ENCODE measurements at places on chromosomes 13 and 19. TPM values are rescaled to one million over a fixed set of nuclear protein-coding genes. Genes with fewer than 3 reads are reported as not detected.

Gene ATP12A
- total RNA-seq, result under 0.01 TPM

Gene TBXA2R
- total RNA-seq, result 0.52 TPM

Gene KCNC3
- total RNA-seq, result 6.3 TPM

DNA sequence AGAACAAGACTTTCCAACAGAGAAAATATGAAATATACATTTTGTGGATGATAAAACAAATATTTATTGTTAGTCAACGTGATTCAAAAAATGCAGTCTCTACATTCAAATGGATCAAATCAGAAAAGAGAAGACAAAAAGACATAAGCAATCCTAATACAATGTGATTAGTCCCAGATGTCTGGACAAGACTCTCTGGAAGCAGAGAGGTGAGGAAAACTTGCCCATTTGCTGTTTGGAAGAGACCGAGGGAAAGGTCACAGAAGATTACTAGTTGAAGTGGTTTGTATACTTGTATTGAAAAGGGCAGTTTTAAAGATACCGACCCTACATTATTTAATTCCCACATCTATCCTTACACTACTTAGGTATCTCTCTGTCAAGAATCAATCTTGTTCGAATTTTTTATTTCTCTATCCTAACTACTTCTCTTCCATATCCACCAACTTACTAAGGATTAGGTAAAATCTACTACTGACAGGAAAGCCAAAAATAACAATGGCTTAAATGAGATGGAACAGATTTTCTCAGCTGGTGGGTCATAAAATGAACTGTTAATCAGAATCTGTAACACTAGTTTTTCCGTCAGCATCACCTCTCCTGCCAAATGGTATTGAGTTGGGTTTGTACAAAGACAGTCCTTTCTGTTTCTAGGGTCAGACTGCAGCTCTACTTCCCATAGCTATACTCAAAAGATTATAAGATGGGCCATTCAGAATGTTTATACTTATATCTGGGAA is 497.1 kb downstream of the DCT start:
- no peak for DNase-seq
- H3K27ac ChIP-seq, result no peak overlapping the region
- no peaks in the 10 kb centered on the region for H3K36me3 ChIP-seq
- H3K4me1 ChIP-seq, result no peaks in the 10 kb centered on the region
- no peaks in the 10 kb centered on the region for H3K27me3 ChIP-seq

GRCh38 chr19:19319732-19320360 is 463 bp downstream of the SUGP1 start:
- H3K4me1 ChIP-seq, result peaks cover 32% of the 10 kb centered on the region
- peak overlapping the region; percentile 90 for H3K27ac ChIP-seq
- H3K27me3 ChIP-seq, result no peaks in the 10 kb centered on the region
- peaks cover 6% of the 10 kb centered on the region for H3K36me3 ChIP-seq
- DNase-seq, result no peak
- peak overlapping the region; percentile 96 for H3K4me3 ChIP-seq

DNA sequence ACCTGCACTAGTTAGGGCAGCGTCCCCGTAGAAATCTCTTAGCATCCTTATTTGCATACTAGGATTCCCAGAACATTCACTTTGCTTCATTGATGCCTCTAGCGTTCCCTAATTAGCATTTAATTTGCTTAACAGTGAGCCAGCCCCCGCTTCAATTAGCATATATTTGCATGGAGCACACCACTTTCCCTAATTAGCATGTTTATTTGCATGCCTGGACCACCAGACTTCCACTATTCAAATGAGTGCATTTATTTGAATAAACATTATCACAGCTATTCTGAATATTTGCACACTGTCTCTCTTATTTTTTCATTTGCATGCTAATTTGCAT is 69.6 kb downstream of the RYR1 start:
- no peaks in the 10 kb centered on the region for H3K4me1 ChIP-seq
- DNase-seq, result no peak
- no peak overlapping the region for H3K27ac ChIP-seq
- H3K27me3 ChIP-seq, result no peaks in the 10 kb centered on the region
- H3K4me3 ChIP-seq, result no peak overlapping the region
- no peaks in the 10 kb centered on the region for H3K36me3 ChIP-seq

DNA sequence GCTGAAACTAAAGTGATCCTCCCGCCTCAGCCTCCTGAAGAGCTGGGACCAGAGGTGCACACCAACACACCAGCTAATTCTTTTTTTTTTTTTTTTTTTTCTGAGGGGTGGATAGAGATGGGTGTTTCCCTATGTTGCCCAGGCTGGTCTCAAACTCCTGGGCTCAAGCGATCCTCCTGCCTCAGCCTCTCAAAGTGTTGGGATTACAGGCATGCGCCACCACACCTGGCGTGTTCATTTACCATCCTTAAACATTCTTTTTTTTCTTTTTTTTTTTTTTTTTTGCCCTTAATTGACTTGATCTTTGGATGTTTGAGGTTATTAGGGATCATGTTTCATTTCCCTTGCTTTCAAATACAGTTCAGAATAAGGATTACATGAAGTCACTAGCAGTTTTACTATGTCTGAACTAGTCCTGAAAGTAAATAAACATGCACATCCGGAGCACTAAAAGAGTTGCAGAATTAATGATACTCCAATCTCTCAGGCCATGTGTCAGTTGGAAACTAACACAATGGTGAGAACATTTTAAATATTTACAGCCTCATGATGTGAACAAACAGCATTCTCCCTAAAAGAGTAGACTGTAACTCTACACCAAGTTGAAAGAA is 10.2 kb downstream of the UTP14C start:
- no peak overlapping the region for H3K27ac ChIP-seq
- no peak overlapping the region for H3K4me3 ChIP-seq
- no peak for DNase-seq
- no peaks in the 10 kb centered on the region for H3K36me3 ChIP-seq
- peaks cover 9% of the 10 kb centered on the region for H3K4me1 ChIP-seq

DNA sequence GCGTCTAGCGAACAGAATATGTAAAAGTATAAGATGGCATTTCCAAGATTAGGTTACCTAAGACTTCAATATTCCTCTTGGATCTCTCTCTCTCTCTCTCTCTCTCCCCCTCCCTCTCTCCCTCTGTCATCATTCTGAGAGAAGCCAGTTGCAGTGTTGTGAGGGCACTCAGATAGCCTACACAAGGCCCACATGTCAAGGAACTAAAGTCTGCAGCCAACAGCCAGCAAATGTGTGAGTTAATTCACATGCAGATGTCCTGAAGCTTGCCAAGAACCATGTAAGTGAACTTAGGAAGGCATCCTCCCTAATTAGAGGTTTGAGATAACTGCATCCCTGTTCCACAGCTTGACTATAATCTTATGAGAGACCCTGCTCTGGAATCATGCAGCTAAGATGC is 822.9 kb upstream of the PRR20A start:
- no peak overlapping the region for H3K27ac ChIP-seq
- no peak for DNase-seq
- no peaks in the 10 kb centered on the region for H3K27me3 ChIP-seq
- H3K4me1 ChIP-seq, result no peaks in the 10 kb centered on the region

GRCh38 chr13:66805657-66806056 is 424.5 kb downstream of the PCDH9 start:
- H3K27me3 ChIP-seq, result no peaks in the 10 kb centered on the region
- no peak overlapping the region for H3K27ac ChIP-seq
- H3K36me3 ChIP-seq, result no peaks in the 10 kb centered on the region
- H3K4me3 ChIP-seq, result no peak overlapping the region

- H3K27ac ChIP-seq, result no peak overlapping the region
- DNase-seq, result no peak
- no peaks in the 10 kb centered on the region for H3K27me3 ChIP-seq
- peaks cover 11% of the 10 kb centered on the region for H3K4me1 ChIP-seq
- H3K4me3 ChIP-seq, result no peak overlapping the region
- H3K36me3 ChIP-seq, result no peaks in the 10 kb centered on the region
Measured at GRCh38 chr13:37123337-37123736, 17.9 kb upstream of the CSNK1A1L start.

- no peak for DNase-seq
- peaks cover 32% of the 10 kb centered on the region for H3K4me1 ChIP-seq
- no peak overlapping the region for H3K27ac ChIP-seq
- no peaks in the 10 kb centered on the region for H3K27me3 ChIP-seq
Measured at GRCh38 chr19:44810234-44811121, 1.6 kb downstream of the BCAM start.

Data from body of pancreas (tissue), 4 donors.